NCI-H2171 (cell line): ENCODE measurements at places on chromosomes 12 and 14.

GRCh38 chr12:29054858-29055663, 94.0 kb upstream of the FAR2 start:
- DNase-seq: no peak

GRCh38 chr12:114447274-114447716, 41.4 kb upstream of the TBX5 start:
- DNase-seq: no peak

GRCh38 chr12:100986595-100987547, 192.3 kb downstream of the ANO4 start:
- DNase-seq: no peak

DNA sequence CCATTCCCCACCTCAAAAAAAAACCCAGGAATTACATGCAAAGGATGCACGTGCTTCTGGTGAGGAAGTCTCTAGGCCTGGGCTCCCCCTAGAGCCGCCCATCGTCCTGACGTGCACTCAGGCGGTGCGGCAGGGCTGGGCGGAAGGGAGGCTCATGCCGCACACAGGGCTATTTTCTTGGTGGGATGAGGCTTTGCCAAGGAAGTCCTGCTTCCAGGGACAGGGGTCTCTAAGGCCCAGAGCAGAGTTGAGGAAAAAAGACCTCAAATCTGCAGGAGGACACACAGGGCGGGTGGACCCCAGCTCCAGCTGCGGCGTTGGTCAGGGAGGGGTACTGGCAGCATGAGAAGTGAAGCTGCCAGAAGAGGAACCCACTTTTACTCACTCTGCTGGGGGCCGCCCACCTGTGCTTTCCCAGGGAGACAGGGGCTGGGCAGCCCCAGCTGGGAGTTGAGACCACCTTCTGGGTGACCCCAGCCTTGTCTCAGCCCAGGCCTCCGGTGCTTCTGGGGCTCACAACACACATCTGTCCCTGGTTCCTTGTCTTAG, 4.2 kb downstream of the RHOF start:
- DNase-seq: no peak

DNA sequence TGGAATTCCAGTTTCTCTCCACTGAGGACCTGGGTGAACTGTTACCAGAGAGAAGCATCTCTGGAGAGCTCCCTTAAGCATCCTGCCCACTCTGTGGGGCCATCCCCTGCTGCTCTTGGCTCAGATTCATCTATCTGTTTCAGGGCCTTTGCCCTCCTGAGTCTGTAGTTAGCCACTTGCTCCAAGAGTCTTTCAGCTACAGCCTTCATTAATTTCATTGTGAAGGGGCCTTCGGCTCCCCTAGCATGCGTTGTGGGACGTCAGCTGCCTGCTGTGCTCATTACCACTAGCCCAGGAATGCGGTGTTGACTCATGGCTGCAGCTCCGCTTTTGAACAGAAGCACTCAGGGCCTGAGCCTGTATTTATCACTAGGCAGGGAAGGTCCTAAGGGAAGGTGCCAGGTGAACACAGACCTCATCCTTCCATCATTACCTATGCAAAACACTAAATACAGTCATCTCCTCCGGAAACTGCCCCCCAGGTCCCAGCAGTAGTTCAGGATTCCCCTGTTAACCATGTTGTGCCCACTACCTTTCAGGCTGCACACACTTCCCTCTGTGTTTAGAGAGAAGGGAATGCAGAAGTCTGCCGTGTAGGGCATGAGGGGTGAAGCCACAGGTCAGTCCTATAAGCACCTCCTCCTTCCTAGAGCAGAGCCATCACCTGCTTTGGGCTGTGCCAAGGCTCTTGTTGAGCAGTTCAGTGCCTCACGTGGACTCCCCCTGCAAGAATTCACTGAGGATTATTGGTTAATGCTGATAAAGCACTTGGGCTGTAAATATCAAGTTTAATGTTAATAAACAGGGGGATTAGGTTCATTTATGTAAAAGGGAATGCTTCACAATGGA, 191.4 kb downstream of the CACNA1C start:
- no peak for DNase-seq

DNA sequence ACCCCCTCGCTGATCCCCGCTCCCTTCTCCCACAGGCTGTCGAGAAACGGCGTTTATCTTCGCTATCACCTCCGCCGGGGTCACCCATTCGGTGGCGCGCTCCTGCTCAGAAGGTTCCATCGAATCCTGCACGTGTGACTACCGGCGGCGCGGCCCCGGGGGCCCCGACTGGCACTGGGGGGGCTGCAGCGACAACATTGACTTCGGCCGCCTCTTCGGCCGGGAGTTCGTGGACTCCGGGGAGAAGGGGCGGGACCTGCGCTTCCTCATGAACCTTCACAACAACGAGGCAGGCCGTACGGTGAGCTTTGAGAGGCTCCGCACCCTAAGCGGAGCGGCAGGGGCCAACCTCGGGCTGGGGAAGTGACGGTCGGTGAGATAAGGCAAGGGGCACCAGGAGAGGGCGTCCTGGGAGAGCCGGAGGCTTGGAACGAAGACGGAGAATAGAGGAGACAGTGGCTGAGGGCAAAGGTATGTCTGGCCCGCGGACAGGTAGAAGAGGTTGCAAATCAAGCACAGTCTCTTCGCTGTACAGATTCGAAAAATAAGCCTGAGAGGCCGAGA, 2.3 kb downstream of the WNT1 start:
- no peak for DNase-seq

- DNase-seq: no peak
Measured at GRCh38 chr12:77153706-77154105, 88.3 kb upstream of the E2F7 start.

DNA sequence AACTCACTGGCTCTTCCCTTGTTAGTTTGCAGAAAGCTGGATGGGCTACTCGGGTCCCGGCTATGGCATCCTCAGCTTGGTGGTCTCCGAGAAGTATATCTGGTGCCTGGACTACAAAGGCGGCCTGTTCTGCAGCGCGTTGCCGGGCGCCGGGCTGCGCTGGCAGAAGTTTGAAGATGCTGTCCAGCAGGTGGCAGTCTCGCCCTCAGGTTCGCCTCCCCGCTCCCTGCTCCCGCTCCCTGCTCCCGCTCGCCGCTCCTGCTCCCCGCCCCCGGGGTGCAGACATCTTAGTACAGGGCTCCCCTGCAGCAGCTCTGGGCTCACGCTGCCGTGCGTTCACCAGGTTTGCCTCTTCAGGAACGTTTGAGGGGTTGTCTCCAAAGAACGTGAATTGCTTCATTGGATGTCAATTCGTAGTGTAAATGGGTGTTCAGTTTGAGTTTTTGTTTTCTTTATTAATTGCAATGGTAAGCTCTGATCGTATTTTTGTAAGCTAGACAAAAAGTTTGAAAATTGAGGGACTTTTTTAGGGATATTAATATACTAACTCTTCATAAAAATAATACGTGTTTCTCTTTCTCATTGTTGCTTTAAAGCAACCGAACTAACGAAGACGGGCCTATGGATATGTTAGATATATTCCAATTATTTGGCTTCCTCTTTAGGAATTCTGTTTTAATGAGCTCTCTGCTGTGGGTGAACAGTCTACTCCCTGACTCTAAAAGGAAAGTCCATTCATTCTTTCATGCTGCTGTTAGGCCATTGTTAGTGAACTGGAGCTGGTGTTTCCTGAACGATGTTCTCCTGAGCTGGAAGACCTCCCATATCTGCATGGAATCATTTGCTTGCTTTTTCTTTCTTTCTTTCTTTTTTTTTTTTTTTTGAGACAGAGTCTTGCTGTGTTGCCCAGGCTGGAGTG, 71.3 kb downstream of the ANKRD9 start:
- DNase-seq: peak; percentile 93

GRCh38 chr12:3837049-3837448, 36.1 kb downstream of the PARP11 start:
- no peak for DNase-seq

- no peak for DNase-seq
Measured at GRCh38 chr12:80212938-80213645, 113.8 kb downstream of the OTOGL start.

DNA sequence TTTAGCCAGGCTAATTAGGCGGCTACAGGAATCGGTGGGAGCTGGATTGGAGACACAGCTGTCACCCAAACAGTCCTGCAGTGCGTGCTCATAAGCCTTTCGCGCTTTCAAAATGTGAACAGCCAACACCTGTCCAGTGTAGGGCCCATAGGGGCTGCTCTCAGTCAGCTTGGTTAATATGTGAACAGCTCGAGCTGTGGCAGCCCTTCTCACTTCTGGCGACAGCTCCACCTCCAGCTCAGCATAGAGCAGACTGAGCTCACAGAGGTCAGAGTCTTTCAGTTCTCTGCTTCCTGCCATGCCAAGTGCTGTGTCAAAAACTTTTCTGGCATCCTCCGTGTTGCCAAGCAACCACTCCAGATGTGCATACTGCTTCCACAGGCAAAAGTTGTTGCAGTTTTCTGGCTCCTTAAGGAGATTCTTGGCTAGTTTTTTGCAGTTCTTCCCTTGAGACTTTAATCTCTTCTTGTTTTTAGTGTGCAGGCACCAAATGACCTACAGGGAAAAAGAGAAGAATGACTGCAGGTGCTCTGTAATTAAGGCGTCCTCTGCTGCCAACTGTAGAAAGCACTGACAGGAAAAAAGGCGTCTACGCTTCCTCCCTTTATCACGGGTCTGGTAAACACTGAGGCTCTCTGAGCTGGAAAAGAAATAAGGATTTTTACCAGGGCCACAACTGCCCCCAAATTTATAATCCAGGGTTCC, 32.5 kb downstream of the PSMC1 start:
- peak; percentile 73 for DNase-seq

DNA sequence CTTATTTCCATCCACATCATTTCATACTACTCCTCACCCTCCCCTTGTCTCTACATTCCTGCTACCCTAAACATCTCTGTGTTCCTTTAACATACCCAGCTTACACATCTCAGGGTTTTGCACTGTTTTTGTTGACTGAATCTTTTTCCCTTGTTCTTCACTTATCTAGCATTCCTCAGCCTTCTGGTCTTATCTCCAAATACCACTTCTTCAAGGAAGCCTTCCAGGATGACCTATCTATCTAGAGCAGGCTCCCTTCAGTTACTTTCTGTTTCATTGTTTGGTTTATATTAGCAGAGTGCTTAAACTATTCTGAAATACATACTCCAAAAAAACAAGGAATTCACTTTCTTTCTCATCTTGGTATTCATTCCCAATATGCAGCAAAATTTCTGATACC, 353.1 kb downstream of the NAV3 start:
- no peak for DNase-seq

GRCh38 chr12:120734210-120734609, 8.6 kb downstream of the ACADS start:
- DNase-seq: no peak

GRCh38 chr12:108320507-108321293, 18.4 kb downstream of the CMKLR1 start:
- no peak for DNase-seq
